ENCODE measurements at places on chromosomes 11 and 22.

GRCh38 chr11:76892306-76892705 lies 31.6 kb downstream of the ACER3 start:
- no peak for DNase-seq

GRCh38 chr11:132865623-132866022 lies 666.7 kb downstream of the OPCML start:
- DNase-seq: no peak

DNA sequence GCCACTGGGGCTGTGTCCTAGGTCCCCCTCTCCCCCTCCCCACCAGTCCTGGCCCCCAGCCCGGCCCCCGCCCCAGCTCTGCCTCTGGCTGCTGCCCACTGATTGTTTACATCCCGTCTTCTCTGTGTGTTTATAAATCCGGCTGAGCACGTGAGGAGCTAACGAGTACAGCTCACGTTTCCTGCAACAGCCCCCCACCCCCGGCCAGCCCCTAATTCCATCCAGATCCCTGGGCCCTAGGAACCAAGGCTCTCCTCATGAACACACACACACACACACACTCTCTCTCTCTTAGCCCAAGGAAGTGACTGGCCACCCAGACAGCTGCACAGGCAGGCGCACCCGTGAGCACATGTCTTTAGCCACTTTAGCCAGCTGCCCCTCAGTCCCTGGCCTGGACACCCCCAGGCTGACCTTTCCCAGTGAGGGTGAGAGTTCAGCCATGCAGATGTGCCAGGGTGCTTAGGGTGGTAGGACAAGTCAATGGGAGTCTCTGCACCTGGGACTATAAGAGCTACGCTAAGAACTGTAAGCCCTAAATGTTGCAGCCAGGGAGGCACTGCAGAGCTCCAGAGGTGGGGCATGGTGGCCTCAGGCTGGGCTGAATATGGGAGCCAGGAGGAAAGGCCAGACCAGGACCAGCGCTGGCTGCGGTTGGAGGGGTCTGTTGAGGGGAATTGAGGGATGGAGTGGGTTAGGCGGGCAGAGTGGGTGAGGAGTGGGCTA lies 2.9 kb downstream of the CLCF1 start:
- no peak for DNase-seq

DNA sequence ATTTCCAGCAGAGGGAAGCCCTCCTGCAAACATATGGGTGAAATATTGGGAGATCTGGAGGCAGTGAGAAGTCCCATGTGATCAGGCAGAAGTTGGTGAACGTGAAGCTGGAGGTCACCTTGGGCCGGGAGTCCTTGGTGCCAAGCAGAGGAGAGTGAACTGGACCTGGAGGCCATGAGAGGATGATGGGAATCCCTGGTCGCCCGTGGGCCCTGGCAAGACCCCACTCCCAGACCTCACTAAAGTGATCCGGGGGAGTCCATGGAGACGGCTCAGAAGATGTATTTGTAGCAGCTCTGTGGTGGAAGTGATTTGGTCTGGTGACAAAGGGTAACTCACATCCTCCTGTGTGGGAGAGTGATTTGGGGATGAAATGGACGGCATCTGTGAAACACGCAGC lies 71.0 kb downstream of the ARHGAP8 start:
- no peak for DNase-seq

GRCh38 chr11:65419772-65420481 lies 2.7 kb upstream of the NEAT1 start:
- DNase-seq: no peak

DNA sequence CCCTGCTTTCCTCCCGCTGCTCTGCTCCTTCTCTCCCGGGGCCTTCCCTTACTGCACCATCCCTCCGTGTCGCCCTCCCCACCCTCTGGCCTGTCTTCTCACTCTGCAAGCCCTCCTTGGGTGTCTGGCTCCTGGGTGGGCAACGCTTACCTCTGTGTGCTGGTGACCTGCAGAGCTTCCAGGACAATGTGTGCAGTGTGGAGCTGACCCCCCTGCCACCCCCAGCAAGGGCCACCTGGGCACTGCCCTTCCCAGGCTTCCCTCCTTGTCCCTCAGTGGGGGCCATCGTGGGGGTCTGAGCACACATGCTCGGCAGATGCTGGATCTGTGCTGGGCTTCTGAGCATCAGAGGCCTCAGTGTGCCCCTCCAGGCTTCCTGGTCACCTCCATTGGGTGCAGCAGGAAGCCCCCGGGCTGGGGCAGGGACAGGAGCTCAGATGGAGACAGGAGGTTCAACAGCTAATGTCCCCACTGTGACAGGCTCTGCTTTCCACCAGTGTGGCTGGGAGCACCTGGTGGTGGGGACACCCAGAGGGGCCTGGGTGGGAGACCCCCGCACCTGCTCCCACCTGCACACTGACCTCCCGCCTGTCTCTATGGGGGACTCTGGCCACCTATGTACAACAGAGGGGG lies 7.8 kb upstream of the BRSK2 start:
- DNase-seq: no peak

- DNase-seq: no peak
These were observed 20.2 kb downstream of the RPS6KA4 start for GRCh38 chr11:64379160-64379559.
